Non-pigmented ciliary epithelial cell (primary cell): ENCODE measurements at places on chromosomes 7 and 10.

GRCh38 chr7:152140560-152140959 is 115.1 kb downstream of the GALNT11 start:
- no peak for DNase-seq

DNA sequence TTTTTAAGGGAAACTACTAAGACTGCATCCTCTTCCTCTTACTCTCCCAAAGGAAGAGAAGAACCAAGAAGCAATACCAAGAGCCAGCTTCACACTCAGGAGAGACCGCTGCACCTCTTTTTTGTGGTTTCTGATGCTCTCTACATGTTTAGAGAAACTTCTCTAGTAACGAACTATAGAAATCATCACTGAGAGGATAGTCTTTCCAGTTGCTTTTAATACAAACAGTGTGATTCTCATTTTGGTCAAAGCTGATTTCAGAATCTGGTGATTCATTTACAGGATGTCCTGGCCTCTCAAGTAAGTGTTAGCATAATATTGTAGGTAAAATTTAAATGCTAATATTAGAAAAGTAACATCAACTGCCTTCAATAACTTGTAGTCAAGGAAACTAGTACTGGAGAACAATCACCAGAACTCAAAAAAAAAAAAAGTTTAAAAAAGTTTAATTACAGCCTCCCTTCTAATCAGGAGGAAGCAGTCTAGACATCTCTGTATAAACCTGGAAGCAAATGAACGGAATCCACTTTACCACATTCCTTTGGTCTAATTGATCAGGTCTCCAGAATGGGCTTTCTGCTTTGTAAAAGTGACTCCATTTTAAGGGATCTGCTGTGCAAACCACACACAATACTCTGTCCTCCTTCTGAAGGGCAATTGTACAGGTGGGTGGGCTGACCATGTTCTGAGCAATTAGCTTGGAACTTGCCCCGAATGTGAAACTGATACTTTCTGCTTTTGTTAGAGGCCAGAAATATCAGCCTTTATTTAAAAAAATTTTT is 3.0 kb downstream of the LAMB1 start:
- DNase-seq = no peak

DNA sequence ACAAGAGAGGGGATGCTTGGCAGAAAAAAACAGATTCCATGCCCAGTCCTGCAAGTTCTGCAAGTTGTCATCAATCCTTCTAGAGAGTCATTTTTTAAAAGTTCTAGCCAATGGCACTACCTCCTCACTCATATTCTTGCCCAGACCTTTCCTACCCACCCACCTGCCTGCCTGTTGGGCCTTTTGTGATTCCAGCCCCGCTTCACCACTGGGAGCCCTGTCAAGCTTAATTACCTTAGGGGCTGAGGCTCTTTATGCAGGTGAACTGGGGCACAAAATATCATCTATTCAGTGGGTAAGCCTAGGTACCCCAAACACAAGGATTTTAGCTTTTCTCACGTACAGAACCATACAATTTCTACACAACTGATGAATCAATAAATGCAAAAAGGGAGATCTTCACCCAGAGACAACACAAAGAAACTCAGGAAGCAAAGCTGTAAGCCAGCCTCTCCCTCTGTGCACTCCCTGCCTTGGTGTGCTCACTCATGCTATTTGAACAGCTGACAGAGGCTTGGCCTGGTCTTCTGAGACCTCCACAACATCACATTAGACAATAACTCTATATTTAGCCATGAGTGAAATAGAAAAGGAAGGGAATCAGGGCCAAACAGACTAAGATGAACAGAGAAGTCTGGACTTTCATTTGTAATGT is 222.6 kb downstream of the HTR7 start:
- DNase-seq = no peak

GRCh38 chr10:114632869-114633715 is 25.0 kb downstream of the ABLIM1 start:
- no peak for DNase-seq

GRCh38 chr10:29435809-29436501 is 147.1 kb downstream of the LYZL1 start:
- DNase-seq = no peak

DNA sequence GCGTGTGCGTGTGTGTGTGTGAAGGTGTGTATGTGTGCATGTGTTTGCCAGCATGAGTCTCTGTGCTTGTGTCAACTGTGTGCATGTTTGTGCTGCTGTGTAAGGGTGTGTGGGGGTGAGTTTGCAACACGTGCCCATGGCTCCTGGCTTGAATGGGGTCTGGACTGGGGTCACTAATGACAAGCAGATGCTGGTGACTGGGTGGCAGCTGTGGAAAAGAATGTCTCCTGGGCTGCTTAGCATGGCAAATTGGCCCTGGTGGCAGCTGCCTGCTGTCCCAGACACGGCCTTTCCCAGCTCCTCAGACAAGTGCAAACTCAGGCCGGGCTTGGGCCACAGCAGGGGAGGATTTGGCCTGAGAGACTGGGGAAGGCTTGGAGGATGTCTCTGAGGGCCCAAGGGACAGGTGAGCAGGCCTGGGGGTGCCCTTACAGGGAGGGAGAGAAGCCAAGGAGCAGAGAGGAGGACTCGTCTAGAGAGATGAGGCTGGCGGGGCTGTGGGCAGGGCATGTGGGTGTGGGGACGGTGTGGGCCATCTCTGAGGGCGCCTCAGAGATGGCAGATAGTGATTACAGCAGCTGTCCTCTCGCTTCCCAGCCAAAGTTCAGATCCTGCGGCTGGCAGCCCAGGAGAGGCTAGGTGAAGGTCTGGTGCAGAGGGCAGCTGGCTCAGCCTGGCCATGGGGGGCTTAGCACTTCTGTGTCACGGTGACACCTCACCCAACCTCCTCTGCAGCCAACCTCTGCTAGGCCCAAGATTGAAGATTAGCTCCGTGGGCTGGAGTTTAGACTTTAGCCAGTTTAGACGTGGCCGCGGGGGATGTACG is 1.5 kb downstream of the AQP1 start:
- DNase-seq = no peak

DNA sequence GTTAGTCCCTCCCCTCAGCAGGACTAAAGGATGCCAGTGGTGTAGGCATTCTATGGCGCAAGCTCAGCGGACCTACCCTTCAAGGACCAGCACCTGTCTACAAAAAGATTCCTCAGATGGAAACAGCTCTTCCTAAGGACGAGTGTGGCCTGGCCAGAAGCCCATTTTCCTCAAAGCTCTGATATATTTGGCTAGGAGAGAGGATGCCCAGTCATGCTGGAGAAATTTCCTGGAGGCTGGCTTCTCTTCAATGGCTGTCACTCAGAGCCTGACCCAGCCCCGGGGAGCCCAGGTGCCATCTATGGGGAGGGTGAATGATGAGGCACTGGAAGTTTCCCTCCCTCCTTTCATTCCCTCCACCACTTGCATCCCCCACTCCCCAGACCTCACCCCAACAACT is 111.5 kb downstream of the PLXNA4 start:
- peak; percentile 13 for DNase-seq

DNA sequence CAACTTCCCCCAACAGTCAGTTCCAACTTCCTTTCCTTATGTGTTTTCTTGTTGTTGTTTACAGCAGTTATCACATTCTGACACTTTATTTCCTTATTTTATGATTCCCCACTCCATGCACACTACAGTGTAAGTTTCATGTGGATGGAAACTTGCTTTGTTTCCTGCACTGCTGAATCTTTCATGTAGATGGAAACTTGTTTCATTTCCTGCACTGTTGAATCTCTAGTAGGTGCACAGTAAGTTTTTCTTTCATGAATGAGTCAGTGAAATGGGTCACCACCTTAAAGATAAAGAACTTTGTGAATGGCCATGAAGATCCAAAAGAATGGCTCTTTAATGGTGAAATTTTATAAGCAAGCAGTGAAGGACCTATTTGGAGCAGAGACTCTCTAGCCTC is 61.4 kb downstream of the SHOC2 start:
- DNase-seq = no peak

- DNase-seq = no peak
Observed at GRCh38 chr7:141410353-141411000, 140.7 kb upstream of the AGK start.

GRCh38 chr10:125550362-125550761 is 132.6 kb downstream of the TEX36 start:
- no peak for DNase-seq

DNA sequence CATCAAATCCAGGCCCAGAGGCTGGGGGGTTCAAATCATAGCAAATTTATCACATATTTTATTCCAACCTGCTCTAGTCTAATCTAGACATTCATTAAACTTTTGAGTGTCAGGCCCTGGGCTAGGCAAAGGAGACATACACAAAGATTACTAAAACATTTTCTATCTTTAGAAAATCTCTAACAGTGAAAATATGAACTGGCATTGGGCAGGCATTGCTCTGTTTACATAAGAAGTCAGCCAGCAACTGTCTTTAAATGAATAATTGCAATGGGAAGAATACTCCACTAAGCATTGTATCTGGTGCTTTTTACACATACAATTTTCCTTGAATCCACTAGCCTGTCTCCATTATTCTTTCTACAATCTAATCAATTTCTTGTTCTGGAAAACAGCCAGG is 222.5 kb upstream of the LRRN3 start:
- no peak for DNase-seq

DNA sequence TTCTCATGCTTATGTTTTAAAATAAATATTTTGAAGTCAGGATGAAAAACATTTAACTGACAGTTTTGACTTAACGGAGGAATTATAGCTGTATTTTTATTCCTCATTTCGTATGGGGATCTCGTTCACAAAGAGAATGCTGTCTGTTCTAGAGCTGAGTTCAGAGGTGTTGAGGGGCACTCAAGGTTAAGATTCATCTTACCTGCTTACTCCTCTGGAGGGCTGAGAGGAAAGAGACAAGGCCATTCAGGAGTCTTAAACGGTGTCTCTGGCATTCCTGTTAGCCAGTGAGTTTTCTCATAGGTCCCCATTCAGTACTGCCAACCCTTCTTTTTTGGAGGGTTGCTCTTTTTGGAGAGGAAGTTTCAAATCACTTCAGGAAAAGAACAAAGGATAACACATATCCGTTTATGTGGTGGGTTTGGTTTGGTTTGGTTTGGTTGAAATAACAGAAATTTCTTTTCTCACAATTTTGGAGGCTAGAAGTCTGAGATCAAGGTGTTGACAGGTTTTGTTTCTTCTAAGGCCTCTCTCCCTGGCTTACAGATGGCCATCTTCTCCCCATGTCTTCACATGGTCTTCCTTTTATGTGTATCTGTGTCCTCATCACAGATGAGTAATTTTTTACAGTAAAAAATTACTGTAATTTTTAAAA is 23.1 kb downstream of the CALHM2 start:
- no peak for DNase-seq

GRCh38 chr10:71483135-71483534 is 86.4 kb downstream of the CDH23 start:
- DNase-seq = no peak

GRCh38 chr7:108063520-108063933 is 60.6 kb upstream of the LAMB1 start:
- DNase-seq = no peak

DNA sequence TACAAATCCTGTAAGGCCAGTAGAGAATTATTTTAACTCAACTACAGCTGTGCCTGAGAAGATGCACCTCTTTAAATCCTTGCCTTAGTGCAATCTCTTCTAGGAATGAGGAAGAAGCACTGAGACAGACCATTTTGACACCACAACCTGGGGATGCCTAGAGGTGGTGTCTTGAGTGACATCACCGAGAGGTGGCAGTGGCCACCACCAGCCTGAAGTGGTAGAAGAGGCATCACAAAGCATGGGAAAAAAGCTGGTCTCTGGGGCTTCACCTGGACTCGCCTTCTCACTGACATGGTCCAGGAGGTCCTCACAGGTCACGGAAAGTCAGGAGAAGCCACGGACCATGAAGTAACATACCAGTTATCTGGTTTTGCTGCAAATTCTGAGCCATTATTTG is 99.2 kb upstream of the PDLIM1 start:
- no peak for DNase-seq

DNA sequence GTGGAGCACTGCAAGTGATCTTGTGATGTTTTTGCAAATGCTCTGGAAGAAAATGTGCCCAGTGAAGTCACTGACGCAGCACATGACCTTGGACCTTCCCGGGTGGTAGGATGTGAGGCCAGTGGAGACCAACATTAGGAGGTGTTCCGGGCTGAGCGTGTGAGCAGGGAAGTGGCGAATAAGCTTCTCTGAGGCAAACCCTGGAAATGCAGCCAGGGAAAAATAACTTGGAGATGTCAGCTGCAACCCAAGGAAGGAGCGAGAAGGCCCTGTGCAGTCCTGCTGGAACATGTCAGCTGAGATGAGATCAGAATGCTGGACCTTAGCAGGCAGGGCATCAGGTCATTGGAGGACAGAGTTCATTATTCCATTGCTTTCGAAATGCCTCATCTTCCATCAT is 18.6 kb upstream of the SDK1 start:
- no peak for DNase-seq

DNA sequence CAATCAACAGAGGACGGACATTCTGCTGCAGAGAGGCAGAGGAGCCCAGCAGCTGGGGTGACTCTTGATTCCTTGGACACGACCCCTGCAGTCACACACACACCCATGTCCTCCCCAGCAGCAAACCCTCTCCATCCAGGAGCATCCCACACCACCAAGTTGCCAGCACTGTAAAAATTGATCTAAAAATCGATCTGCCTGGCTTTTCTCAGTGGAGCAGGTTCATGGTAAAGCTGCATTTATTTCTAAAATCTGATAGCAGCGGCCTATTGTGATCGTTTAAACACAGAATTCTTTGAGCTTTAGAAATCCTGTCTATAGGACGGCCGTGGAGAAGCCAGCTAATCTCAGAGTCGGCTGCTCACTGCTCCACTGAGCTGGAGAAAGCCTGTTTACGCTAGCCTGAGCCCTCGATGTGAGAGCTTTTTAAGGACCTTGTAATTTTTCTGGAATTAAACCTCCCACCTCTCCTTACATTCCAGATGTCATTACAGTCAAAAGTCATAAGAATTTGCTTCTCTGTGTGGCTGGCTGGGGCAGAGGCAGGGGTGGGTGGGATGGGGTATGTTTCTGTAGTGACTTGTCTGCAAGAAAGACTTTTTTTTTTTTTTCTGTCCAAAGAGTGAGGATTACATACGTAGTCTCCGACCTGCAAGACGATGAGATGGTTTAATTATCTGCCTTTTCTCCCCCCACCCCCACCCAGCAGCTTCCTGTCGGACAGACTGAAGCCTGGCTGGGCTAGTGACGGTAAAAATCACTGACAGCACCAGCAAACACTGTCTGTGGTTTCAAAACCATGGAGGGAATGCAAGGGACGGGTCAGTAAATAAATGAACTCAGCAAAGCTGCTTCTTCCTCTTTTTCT is 31.6 kb downstream of the TRIM8 start:
- DNase-seq = peak; percentile 96

- no peak for DNase-seq
Observed at GRCh38 chr10:5465976-5466450, 33.4 kb downstream of the CALML5 start.

DNA sequence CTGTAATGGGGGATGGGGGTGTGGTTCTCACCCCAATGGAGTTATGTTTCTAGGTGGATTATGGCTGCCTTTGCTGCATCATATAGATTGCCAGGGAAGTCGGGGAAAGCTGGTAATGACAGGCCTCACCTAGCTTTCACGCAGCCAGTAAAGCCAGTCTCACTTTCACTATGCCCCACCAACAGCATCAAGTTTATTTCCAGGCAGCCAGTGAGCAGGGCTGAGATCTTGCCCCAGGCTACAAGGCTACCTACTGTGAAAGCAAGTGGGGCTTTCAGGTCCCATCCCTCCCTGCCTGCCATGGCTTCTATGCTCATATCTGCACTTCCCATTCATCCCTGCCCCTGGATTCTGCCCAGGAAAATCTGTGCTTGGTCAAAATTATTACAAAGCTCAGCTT is 61.7 kb upstream of the NXPH1 start:
- DNase-seq = no peak
